ACHN (cell line): ENCODE measurements at places on chromosomes 1 and 21.

GRCh38 chr1:201724766-201725118, 104.2 kb upstream of the IPO9 start:
- DNase-seq, result no peak

DNA sequence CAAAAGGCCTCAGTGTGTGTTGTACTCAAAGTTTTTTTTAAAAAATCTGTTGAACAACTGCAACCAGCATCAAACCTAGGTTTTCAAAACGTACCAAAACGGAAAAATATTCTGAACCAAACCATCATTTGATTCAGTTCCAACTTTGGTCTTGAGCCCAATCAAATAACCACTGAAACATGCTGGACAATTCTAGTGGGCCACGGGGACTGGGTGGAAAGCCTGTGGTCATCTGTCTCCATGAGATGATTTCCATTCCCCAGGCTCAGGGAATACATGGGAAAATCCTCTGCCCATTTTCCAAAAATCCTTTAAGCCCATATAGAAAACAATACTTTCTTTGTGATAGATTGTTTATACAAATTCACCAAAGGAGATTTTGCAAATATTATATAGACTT, 22.5 kb downstream of the ITPKB start:
- DNase-seq, result no peak

- no peak for DNase-seq
Observed at GRCh38 chr1:154747380-154747739, 122.7 kb downstream of the KCNN3 start.

DNA sequence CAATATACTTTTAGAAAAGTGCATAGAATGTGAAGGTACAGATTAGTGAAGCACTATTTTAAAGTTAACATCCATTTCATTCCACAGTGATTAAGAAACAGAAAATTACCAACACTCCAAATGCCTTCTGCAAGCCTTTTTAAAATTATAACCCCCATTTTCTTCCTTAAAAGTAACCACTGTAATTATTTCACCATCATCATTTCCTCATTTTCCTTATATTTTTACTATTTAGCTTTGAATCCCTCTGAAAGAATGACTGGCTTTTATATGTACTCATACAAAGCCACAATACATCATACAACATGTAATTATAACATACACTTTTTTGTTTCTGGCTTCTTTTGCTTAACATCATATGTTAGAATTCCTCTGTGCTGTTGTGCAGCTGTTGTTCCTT, 6.5 kb upstream of the NEGR1 start:
- DNase-seq, result no peak

- DNase-seq, result no peak
Observed at GRCh38 chr1:2041887-2042286, 8.3 kb upstream of the PRKCZ start.

DNA sequence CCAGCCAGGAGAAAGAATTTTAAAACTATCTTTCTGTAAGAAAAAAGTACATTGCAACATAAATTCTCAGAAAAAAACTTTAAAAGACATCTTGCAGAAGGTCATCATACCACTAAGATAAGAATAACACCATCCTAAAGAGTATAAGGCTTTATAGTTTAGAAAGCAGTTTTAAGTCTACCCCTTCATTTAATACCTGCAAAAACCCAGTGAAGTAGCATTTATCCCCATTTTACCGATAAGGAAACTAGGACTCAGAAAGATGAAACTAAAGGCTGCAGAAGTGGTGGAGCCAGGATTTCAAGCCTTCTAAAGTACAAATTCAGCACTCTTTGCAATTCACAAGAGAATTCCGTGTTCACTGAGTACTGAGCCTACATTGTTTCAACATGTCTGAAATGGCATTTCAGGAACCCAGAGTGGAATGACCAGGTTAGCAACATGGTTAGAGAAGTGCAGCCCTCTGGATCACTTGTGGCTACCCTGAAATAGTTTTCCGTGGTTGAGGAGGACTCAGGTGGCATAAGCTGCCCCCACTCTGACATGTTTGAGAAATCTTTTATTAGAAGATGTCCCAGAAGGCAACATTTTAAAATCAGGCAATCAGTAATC, 6.7 kb downstream of the MYCL start:
- DNase-seq, result no peak

DNA sequence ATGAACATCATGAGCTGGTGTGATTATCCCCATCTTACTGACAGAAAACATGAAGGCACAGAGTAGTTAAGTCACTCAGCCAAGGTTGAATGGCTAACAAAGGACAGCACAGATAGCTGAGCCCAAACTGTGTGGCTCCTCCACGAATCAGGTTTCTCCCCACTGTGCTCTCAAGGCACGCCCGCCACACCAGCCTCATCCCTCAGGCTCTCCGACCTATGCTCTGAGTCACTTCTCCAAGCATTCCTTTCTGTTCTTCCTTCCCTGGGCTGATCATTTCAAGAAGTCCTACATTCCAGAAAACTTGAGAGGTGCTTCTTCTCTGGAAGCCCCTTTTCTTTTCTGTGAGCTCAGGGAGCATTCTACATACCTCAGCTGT, 25.3 kb upstream of the SDC3 start:
- DNase-seq, result peak; percentile 73

DNA sequence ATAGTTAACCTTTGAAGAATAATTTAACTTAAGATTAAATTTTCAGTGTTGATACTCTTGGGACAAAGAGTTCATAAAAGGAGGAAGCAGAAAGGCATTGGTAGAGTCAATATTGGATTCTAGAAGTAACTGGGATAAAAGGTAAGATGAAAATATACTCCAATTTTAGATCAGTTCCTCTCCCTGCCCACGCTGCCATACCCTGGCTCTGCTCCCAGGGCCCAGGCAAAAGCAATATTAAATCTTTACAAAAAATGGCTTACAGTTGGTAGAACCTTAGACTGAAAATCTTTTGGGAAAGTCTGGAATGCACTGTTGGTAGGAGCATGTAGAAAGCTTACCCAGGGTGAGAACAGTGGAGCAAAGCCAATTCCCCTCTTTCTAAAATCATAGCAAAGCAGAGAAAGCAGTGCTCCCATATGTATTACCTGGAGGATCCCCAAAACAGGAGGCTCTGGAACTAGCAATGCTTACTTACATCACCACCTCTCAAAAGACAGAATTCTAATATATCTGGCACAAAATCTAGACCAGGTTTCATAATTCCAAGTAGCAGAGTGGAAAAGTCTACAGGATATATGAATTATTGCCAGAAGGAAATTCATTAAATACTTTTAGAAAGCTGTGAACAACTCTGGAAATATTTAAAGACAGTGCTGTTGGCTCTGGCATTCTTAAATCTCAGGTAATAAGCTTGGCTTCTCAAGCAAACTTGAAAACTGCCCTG, 24.5 kb downstream of the KIAA0319L start:
- no peak for DNase-seq

GRCh38 chr1:58919959-58920321, 136.1 kb upstream of the JUN start:
- DNase-seq, result no peak

DNA sequence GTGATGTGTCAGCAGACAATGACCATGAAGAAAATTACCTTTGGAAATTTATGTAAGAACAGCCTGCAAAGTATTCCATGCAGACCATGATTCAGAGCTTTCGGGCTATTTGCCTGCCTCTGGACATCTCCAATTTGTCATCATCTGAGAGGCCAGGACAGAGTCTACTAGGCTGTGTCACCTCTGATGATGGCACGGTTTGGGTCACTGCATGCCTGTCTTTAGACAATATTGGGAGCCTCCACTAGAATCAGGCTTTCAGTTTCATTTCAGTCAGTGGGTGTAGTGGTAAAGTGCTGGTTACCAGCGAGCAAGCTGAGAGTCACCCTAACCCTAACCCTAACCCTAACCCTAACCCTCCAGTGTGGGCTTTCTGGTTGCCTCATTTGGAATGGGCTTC, 80.8 kb downstream of the KCNJ6 start:
- DNase-seq, result no peak
